SIG-M5 (cell line): ENCODE measurements at places on chromosomes 16 and 17.

GRCh38 chr16:88064011-88064888 is 113.0 kb downstream of the BANP start:
- DNase-seq = no peak

- no peak for DNase-seq
Observed at GRCh38 chr16:67506468-67506867, 22.2 kb upstream of the RIPOR1 start.

DNA sequence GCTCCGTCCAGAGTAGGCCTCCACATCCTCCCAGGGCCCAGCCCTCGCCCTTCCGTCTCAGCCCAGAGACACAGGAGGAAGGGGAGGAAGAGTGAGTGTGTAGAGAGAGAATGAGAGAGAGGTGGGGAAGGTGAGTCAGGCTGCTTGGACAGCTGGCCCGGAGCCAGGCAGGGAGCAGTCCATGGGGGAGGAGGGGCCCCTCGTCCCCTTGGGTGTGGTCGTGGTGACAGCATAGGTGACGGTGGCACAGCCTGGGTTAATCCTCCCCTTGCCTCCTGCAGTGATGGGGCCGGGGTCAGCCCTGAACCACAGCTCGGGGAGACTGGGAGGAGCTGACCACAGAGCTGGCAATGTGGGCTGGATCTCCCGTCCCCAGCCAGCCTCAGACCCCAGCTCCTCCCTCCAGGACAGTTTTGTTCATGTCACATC is 36.5 kb downstream of the FA2H start:
- no peak for DNase-seq

GRCh38 chr16:49353680-49354079 is 19.9 kb upstream of the C16orf78 start:
- no peak for DNase-seq

GRCh38 chr17:35082073-35082657 is 18.7 kb upstream of the RFFL start:
- no peak for DNase-seq

DNA sequence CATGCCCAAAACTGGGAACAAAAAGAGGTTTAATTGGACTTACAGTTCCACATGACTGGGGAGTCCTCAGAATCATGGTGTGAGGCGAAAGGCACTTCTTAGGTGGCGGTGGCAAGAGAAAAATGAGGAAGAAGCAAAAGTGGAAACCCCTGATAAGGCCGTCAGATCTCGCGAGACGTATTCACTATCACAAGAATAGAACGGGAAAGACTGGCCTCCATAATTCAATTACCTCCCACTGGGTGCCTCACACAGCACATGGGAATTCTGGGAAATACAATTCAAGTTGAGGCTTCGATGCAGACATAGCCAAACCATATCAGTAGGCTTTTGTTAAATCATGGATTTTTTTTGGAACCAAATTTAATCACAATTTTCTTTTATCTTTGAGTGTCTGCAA is 24.4 kb downstream of the RBL2 start:
- no peak for DNase-seq

- DNase-seq = no peak
Observed at GRCh38 chr17:81539961-81540675, 11.9 kb downstream of the FSCN2 start.

DNA sequence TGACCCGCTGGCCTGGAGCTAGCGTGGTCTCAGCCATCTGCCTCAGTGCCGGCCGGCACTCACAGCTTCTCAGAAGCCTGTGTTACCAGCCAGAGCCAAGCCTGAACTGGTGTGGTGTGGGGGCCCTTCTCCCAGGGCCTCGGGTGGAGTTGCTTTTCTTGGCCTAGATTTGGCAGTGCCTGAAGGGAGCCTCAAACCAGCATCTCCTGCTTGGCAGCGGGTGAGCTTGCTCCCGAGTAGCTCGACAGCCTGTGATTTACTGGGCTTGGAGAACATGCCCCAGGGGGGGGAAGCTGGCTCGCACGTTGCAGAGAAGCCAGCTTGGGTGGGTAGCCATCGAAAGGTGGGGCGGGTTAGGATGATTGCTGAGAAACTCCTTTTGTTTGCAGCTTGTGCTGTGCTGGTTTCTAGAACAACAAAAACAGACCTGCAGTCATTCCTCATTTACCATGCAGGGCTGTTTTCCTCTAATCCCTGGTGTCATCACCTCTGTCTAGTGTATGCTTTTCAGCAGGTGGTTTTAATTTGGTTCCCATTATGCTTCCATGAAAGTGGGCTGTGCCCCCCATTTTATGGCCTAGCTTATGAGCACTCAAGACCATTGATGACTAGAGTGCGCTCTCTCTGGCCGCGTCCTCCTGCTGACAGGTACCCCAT is 42.2 kb downstream of the TBCD start:
- no peak for DNase-seq

- DNase-seq = no peak
Observed at GRCh38 chr16:54006693-54007092, 279.9 kb downstream of the IRX3 start.

GRCh38 chr17:15278924-15279477 is 13.9 kb upstream of the PMP22 start:
- DNase-seq = no peak

GRCh38 chr16:84794626-84795025 is 25.2 kb upstream of the CRISPLD2 start:
- no peak for DNase-seq

DNA sequence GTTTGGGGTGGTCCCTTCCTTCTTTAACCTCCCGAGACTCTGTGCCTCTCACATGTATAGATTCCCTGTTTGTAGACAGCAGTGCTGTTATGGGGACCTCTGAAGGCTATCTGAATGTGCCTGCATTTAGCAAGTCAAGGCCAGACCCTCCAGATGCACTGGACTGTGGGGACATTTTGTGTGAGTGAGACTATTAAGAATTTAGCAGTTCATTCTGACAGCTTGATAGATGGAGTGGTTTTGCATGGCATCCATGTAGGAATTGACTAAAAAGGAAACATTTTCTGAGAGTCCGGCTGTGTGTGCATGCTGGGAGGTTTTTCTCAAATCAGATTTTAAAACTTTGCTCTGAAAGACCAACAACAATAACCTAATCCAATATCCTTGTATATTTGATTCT is 226.3 kb downstream of the MSI2 start:
- no peak for DNase-seq

DNA sequence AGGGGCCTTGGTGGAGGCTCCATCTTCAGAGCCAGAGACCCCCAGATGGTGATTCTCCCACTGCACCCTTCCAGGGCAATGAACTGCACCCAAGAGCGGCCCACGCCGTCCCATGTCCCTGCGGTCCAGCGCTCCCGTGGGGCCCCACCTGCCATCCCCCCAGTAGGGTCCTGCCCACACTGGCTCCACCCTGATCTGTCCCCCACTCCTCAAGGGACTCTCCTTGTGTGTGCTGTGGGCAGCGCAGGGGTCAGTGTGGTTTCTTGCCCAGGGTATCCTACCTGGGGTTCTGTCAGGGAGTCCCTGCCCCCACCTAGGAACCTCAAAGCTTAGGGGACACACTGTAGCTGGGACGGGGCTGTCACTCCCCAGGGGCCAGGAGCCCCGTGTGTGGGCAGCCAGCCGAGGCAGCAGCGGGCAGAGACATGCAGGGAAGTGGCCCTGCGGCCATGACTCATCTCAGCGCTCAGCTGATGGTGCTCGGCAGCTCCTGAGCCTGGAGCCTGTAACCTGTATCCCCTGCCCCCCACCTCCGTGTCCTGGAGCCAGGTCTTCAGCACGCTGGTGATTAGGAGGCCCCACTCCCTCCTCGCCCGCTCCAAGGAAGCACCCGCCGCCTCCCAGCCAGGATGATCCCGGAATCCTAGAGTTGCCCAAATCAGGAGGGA is 35.7 kb upstream of the SSTR5 start:
- DNase-seq = no peak

- DNase-seq = no peak
Observed at GRCh38 chr16:65717846-65718245, 596.0 kb upstream of the CDH11 start.

GRCh38 chr16:54489225-54490111 is 202.9 kb upstream of the IRX3 start:
- DNase-seq = no peak

- DNase-seq = no peak
Observed at GRCh38 chr16:17574256-17574655, 103.5 kb upstream of the XYLT1 start.

GRCh38 chr16:87160234-87160636 is 157.0 kb downstream of the C16orf95 start:
- no peak for DNase-seq

DNA sequence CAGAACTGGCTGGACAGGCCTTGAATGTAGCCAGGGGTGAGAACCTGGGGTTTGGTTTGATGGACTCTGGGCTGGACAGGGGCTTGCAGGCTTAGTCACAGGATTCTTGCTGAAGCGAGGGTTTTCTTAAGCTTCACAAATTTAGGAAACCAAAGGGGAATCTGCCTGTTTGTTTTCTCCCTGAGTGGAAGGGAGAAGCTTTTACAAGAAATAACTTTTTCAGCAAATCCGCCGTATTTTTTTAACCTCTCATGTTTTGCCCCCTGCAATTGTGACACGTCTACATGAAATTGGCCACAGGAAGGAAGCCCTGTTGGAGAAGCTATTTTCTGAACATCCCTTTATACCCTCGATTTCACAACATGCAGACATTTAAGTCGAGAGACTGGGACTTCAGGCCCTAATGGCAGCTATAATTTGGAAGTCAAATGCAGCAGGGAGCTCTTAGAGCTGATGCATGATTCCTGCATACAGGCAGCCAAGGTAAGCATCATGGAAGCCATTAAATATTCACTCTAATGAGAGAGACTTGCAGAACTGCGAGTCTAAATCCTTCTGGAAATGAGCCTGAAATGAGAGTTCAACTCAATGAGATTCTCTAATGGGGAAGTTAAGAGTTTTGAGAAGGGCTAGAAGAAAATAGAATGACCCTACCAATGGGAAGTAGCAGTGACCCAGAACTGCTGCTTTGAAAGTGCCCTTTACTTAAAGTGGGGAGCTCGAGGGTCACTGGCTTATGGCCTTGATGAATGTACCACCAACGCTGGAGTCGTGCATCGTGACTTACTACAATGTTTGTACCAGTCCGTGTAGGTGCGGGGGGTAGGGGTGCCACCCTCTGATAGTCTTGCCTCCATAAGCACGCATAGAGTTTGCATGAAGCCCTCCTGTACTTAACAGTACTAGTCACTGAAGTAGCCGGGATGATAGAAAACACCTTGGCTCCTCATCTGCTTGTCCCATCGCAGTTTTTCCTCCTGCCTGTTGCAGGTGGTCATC is 45.1 kb upstream of the IRF8 start:
- DNase-seq = peak; percentile 82

GRCh38 chr17:29000973-29001372 is 4.9 kb downstream of the SEZ6 start:
- DNase-seq = no peak

- DNase-seq = no peak
Observed at GRCh38 chr16:69474408-69474807, 50.0 kb downstream of the CYB5B start.

DNA sequence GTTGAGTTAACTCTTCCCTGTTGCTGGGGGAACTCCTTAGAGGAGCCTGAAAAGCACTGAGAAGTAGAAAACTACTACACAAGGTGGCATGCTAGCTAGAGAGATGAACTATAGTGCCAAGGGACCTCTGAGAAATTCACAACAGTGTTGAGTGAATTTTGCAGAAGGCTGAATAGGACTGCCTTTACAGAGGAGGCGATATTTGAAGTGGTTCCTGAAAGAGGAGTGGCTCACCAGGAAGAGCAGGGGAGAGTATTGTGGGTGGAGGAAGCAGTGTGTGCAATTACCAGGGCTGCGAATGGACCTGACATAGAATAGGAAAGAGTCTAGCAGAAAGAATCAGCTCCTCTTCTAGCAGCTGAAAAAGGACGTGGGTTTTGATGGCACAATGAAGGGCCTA is 66.4 kb downstream of the CDK5R1 start:
- no peak for DNase-seq

GRCh38 chr16:29862383-29862883 is 593 bp downstream of the CDIPT start:
- DNase-seq = no peak

- no peak for DNase-seq
Observed at GRCh38 chr16:85600530-85601271, 12.4 kb upstream of the GSE1 start.

GRCh38 chr16:30893744-30894539 is at the start of gene BCL7C:
BCL7C (minus strand) TSS chr16:30894077; CDS start chr16:30893944, 133 bp downstream.
- no peak for DNase-seq

- DNase-seq = no peak
Observed at GRCh38 chr17:22337467-22337866, 645.1 kb downstream of the KCNJ18 start.

DNA sequence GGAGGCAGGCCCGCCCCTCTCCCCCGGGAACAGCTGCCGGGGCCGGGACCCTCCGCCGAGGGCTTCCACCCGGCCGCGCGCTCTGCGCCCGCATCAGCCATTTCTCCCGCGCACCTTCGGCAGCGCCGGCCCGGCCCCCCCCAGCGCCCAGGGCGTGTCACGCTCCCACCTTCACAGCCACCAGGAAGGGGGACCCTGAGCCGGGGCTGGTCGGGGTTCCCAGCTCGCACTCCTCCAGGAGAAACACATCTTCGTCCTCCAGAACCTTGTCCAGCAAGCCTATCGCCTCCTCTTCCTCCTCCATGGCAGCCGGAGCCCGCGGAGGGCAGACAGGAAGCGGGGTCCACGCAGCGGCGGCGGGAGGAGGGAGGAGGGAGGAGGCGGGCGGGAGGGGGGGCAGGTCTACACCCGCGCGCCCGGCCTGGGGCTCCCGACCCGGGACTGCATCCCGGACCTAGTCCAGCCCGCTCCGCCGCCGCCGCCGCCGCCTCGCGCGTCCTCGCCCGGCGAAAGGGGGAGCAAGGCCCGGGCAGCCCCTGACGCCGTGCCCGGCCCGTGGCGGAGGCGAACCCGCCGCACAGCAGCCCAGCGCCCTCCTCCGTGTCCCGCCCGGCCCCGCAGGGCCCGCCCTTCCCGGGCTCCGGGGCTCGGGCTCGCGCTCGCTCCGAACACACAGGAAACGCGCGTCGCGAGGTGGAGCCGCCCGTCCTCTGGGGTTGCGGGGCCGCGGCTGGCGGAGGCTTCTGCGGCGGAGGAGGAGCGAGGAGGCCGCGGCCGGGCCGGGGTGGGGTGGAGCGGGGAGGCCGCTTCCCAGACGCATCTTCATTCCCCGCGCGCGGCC is 70.8 kb downstream of the ABR start:
- no peak for DNase-seq

DNA sequence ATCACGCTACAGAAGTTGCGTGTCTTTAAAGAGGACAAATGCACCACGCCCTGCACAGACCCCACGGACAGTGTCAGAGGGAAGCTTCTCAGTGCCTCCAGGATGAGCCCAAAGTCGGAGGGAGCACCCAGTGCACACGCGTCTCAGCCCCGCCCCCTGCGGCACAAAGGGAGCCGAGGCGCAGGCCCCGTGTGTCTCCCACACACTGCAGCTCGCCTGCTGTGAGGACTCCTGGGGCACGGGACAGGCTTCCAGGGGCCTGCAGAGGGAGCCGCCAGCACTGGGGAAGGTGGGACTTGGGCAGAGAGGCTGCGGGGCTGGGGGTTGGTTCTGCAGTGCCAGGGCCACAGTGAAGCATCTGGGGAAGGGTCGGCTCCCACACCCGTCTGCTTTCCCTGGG is 77.4 kb downstream of the LMF1 start:
- no peak for DNase-seq
